ENCODE measurements at places on chromosomes 11 and 22.

DNA sequence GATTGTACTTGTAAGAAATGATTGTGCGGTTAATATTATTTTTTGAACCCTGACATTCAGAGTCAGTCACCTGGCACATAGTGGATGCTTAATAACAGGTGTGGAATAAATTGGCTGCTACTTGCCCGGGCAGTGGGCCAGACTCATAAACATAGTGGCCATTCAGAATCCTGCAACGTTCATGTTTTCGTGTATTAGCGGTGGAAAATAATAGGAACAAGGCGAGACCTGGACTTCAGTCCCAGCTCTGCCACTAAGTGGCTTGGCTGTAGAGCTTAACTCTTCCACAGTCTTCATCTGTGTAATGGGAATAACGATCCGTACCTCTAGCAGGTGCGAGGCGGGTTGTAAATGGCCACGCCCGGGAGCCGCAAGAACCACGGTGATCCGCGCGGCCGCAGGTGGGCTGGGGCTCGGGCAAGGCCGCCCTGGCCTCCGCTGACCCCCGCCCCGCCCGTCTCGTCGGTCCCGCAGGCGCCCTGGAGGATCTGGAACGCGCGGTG lies 761 bp upstream of the TMEM25 start:
- DNase-seq, result no peak

DNA sequence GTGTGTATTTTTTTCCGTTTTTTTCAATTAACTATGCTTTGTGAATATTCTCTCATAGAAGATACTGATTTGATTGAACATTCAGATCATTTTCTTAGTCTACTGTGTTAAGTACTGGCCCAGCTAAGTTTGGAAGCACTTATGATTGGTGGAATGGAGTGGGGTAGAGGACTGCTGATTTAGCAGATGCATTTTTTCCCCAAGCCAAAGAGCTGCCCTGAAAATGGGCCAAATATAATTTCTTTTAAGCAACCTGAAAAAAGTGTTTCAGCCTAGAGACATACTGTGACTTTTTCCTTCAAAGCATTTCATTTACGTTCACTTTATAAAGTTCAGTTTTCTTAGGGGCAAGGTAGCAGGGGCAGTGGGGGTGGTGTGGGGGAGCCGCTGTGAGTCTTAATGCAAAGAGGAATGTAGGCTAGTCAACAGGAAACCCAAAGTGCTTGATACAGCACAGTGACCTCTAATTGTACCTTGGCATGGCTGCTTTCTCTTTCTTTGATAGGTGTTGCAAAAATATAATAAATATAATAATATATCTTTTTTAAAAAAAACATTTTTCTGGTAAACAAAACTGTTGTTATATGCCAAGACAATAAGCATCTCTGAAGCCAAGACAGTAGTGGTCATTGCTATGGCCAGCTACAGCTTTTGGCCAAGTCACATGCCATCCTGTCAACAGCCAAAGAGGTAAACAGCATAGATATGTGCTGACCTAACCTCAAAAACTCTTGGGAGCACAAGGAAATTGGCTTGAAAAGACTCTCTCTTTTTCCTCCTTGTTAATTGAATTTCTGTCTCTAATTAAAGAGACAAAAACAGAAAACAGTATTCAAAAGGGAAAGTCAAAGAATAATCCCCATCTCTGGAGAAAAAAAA lies 58.8 kb downstream of the LIF start:
- DNase-seq, result no peak

DNA sequence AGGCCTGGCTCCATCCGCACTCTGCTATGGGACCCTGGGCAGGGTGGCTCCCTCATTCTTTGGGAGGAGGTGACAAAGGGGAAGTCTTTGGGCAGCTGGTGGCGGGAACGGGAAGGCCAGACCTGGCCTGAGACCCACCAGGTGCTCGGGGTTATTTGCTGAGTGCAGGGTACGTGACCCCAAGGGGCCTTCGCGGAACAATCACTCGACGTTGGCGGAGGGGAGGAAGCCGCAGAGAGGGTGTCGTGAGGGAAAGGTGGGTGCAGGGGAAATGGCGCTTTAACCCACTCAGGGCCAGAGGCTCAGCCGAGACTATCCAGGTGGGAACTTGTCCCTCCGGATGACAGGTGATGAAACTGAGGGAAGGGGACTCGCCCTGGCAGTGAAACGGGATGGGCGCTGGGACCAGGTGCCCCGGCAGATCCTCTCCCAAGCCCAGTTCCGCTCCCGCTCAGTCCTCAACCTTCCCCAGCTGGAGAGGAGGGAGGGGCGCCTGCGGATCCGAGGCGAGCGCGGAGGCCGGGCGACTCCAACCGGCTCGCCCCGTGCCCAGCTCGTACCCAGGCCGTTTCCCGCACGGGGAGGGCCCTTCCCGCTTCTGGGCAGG lies 911 bp downstream of the A4GALT start:
- no peak for DNase-seq

- no peak for DNase-seq
Observed at GRCh38 chr11:130051082-130051481, 18.6 kb upstream of the APLP2 start.

DNA sequence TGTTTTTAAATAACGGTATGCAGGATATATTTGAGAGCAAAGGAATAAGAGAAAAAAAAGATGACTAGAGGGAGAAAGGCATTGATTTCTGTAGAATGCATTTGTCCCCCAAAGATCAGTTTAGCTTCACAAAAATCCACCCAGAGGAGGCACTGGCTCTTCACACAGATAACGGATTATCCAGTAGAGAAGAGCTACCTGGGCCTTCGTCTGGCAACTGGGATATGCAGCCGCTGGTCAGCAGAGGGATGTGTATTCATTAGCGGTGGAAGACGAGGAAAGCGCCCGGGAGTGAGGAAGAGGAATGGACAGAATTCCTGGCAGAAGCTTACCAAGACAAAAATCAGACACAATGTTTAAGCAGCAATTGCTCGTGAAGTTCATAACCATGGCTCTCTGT lies 5.6 kb upstream of the WT1 start:
- DNase-seq, result no peak

- DNase-seq, result no peak
Observed at GRCh38 chr11:74169738-74170458, 904 bp downstream of the C2CD3 start.

DNA sequence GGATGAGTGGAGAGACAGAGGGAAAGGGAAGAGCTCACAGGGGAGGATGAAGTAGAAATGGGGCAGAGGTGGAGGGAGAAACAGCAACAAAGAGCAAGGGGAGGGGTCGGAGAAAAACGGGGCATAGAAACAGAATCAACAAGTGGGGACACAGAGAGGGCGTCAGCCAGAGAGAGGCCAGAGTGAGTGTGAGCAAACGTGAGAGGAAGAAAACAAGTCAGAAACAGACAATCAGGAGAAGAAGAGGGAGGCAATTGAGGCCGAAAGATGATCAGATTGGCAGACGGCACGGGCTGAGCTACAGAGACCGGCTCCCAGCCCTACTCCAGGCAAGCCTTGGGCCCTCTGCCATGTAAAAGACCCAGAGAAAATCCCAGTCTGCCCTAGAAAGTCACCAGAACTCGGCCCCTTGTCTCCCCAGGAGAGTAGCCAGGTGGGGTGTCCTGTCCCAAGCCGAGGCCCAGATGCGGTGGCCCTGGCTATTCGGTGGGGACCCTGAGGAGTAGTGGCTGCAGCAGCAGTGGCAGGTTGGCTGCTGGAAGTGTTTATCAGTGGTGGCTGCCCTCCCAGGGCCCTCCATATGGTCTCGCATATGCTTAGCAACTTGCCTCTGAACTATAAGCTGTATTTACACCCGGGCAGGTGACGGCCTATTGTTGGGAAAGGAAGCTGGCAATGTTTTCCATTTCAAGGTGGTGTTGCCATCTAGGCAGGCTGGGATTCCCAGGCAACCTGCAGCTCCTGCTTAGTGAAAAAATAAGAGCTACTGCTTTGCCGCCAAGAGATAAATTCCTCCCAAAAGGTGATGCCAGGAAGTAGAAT lies 14.8 kb upstream of the TSPAN18 start:
- DNase-seq, result no peak

DNA sequence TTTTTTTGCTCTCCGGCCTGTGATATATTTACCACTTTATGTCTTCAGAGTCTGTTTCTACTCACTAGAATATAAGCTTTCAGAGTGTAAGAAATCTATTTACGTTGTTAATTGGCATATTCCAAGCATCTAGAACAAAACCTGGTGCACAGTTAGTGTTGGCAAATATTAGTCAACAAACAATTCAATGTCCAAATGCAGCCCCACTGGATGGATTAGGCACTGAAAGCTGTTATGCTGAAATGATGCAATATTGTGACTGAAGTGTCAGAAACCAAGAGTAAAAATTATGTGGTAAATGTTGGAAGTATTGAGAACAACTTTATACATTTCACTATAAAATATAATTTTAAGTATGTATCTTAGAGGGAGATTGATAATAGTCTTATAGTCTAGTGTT lies 24.8 kb downstream of the CASP4 start:
- DNase-seq, result no peak

DNA sequence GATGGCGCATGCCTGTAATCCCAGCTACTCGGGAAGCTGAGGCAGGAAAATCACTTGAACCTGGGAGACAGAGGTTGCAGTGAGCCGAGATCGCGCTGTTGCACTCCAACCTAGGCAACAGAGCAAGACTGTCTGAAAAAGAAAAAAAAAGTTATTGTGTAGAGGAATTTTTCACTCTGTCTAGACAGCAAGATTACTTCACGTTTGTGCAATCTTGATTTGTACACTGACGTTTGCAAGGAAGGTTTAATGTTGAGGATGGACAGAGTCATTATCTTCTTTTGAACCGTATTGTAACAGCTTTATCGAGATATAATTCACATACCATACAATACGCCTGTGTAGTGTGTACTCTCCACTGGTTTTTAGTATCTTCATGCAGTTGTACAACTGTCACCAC lies 3.7 kb downstream of the CTTN start:
- no peak for DNase-seq

GRCh38 chr11:15471048-15471894 lies 356.5 kb downstream of the INSC start:
- DNase-seq, result no peak

- DNase-seq, result no peak
Observed at GRCh38 chr11:121968638-121969037, 147.4 kb downstream of the BLID start.

GRCh38 chr11:76760236-76760635 lies 22.9 kb upstream of the TSKU start:
- peak; percentile 19 for DNase-seq

GRCh38 chr11:88297421-88297820 lies 40.1 kb downstream of the CTSC start:
- DNase-seq, result no peak

DNA sequence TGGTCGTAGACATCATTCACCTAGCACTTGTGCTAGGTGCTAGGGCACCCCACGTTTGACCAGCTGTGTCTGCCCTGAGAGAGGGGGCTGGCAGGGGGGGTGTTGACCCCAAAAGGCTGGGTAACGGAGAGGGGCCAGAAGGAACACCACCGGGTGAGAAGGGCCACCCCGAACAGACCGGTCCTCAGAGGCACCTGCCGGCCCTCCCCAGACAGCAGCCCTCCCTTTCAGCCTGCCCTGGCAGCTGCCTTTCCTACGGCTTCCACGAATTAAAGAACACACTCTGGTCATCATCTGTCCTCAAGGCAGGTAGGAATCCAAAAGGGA lies 977 bp upstream of the KCNJ5 start:
- no peak for DNase-seq

- no peak for DNase-seq
Observed at GRCh38 chr11:787084-787675, 2.7 kb downstream of the CEND1 start.
